ENCODE measurements at places on chromosomes 4 and X. TPM values are rescaled to one million over a fixed set of nuclear protein-coding genes. Genes with fewer than 3 reads are reported as not detected.

DNA sequence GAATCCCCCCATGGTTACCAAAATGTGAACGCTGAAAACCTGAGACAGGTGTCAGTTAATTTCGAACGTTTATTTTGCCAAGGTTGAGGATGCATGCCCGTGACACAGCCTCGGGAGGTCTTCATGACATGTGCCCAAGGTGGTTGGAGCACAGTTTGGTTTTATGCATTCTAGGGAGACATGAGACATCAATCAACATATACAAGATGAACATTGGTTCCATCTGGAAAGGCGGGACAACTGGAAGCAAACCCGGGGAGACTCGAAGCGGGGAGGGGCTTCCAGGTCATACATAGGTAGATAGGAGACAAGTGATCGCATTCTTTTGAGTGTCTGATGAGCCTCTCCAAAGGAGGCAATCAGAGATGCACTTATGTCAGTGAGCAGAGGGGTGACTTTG, 11.0 kb upstream of the SH3BP2 start:
- no peak for DNase-seq

- DNase-seq: no peak
Observed at GRCh38 chr4:14848229-14848628, 154.1 kb upstream of the CPEB2 start.

DNA sequence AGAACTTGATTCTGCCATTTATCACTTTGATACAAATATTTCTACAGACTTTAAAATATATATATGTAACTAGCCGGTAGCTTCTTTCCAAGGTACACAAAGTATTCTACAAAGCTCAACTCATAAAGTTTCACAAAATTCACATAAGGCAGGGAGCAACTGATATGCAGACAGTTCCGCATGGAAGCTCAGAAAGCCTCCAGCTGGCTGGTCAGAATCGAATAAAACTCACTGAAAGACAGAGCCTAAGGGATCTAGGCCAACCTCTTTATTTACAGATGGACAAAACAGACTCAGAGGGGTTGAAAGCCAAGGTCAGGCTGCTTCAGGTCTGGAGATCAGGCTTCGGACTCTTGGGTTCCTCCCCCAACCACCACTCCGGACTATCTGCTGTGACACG, 130.2 kb downstream of the DCTD start:
- DNase-seq: no peak

GRCh38 chrX:110713666-110714065, 82.0 kb downstream of the CHRDL1 start:
- DNase-seq: no peak

- no peak for DNase-seq
Observed at GRCh38 chr4:82381235-82381634, 7.4 kb upstream of the HNRNPD start.

DNA sequence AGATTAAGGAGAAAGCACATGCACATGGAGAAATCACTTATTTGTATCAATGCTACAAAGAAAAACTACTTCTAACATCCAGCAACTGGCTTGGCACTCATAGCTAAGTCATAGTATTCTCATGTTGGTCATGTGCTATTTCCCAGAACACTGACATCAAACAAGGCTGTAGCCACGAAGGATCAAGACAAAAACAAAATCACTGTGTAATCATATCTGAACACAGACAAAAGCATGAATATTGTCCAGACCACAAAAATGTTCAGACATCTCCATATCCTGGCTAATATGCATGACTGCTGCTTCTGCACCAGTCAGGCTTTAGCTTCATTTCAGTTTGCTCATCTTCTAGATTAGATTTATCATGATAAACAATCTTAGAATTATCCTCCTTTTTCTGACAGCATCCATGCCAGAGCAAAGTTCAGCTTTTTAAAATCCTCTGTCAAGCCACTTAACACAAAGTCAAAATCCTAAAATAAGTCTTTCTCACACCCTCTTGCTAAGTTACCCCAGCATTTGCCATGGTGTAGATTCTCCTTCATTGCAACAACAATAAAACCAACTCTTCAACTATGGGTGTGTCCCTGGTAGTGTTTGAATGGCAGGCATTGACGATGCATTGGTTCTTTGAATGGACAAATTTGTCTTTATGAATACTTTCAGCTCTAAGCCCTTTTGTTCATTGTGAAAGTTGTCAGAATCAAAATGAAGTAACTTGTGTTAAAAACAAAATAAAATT, 39.1 kb upstream of the NPFFR2 start:
- DNase-seq: no peak

DNA sequence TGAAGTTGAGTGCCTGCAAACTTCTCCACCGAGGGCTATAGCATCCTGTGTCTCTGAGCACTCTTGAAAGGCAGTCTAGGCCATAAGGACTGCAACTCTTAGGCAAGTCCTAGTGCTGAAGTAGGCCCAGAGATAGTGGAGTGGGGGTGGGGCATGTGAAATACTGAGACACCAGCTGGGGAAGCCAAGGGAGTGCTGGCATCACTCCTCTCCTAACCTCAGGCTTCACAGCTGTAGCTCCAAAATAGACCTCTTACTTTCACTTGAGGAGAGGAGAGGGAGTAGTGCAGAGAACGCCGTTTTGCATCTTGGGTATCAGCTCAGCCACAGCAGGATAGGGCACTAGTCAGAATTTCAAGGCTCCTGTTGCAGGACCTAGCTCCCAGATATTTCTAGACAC, 56.2 kb upstream of the CYSLTR1 start:
- no peak for DNase-seq

- DNase-seq: no peak
Observed at GRCh38 chr4:18422685-18423084, 401.1 kb upstream of the LCORL start.

Gene TLR6
- total RNA-seq: 2.5 TPM

Gene SORCS2
- total RNA-seq: 6.7 TPM

DNA sequence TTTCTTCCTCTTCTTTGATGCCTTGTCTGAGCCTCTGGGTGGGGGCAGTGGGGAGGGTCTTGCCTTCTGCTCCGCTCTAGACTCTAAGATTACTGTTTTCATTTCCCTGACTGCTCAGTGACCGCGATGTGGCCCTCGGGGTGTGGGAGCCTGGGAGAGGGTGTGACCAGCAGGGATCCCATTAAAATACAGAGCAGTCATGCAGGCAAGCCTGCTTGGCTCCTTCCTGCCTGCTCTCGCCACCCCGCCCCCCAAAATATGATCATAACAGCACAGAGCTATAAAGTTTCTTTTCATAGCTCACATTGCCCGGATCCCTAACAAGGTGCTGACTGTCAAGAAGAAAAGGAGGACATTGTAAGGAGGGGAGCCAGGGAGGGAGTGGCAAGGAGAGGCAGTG, 332.9 kb downstream of the RAB28 start:
- DNase-seq: no peak

Gene MAGEB1
- total RNA-seq: not detected

- no peak for DNase-seq
Observed at GRCh38 chr4:155837203-155837796, 28.8 kb downstream of the ASIC5 start.

GRCh38 chr4:93814141-93814540, 14.4 kb upstream of the ATOH1 start:
- no peak for DNase-seq

Gene TEX28
- not detected for total RNA-seq

Gene FOXR2
- not detected for total RNA-seq
